Esophagus squamous epithelium (tissue), 5 donors: ENCODE measurements at places on chromosomes 11 and 22.
A peak's percentile ranks its signal among the peaks of the same experiment; 100 is the strongest.

DNA sequence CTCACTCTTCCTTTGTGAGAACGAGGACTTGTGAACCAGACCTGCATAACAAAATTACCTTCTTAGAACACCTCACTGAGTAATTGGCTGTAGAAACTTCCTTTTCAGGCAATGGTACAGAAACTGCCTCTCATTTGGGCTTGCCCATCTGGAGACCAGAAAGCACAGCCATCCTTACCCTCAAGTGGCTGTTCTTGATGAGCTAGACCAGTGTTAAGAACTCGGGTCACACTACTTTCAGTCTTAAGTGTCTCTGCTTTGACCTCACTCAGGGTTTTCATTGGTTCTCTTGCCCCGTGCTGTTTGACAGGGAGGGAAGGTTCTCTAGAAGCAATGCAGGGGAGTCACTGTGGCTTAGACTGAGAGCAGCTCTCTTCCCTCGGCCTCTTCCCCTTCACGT lies 29.3 kb downstream of the NAT10 start:
- H3K4me1 ChIP-seq: no peaks in the 10 kb centered on the region
- H3K36me3 ChIP-seq: peaks cover 18% of the 10 kb centered on the region
- no peaks in the 10 kb centered on the region for H3K27me3 ChIP-seq
- H3K27ac ChIP-seq: no peak overlapping the region
- DNase-seq: no peak
- no peak overlapping the region for H3K4me3 ChIP-seq

- H3K27ac ChIP-seq: peak overlapping the region; percentile 68
- H3K27me3 ChIP-seq: no peaks in the 10 kb centered on the region
- H3K4me3 ChIP-seq: peak overlapping the region; percentile 67
- H3K4me1 ChIP-seq: peaks cover 37% of the 10 kb centered on the region
Measured at GRCh38 chr22:40176921-40177737, 596 bp upstream of the TNRC6B start.

DNA sequence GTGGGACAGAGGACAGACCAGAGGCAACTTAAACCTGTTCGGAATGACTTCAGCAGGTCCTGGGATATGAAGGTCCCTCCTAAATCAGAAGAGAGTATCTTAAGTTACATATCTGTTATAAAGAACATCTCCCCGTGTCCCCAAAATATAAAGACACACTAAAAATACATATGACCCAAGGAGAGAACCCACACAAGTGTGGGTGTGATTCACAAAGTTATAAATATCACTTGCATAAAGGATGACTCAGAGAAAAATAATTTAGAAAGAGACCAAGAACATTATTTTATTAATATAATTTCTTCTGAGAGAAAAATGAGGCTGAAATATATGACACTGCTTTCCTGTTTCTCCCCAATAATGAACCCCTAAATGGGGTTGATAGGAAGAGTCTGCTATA lies 14.2 kb downstream of the OR5B21 start:
- no peaks in the 10 kb centered on the region for H3K27me3 ChIP-seq
- no peaks in the 10 kb centered on the region for H3K36me3 ChIP-seq
- no peak overlapping the region for H3K27ac ChIP-seq

DNA sequence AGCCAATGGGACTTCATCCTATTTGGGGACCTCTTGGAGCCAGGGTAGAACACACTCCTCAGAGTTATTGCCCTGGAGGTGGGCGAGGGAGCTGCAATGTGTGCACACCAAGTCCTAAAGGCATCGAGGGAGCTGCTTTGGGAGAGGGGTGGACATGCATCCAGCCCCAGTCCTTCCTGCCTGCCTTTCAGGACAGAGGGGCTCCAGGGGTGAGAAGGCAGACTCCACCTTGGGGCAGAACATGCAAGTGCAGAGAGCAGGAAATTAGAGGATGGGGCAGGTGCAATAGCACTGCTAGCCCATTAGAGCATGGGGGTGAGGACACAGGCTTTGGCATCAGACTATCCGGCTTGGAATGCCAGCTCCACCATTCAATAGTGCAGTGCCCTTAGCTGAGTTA lies 288.5 kb downstream of the OPCML start:
- no peaks in the 10 kb centered on the region for H3K27me3 ChIP-seq
- no peaks in the 10 kb centered on the region for H3K36me3 ChIP-seq
- H3K4me3 ChIP-seq: no peak overlapping the region
- no peaks in the 10 kb centered on the region for H3K4me1 ChIP-seq

DNA sequence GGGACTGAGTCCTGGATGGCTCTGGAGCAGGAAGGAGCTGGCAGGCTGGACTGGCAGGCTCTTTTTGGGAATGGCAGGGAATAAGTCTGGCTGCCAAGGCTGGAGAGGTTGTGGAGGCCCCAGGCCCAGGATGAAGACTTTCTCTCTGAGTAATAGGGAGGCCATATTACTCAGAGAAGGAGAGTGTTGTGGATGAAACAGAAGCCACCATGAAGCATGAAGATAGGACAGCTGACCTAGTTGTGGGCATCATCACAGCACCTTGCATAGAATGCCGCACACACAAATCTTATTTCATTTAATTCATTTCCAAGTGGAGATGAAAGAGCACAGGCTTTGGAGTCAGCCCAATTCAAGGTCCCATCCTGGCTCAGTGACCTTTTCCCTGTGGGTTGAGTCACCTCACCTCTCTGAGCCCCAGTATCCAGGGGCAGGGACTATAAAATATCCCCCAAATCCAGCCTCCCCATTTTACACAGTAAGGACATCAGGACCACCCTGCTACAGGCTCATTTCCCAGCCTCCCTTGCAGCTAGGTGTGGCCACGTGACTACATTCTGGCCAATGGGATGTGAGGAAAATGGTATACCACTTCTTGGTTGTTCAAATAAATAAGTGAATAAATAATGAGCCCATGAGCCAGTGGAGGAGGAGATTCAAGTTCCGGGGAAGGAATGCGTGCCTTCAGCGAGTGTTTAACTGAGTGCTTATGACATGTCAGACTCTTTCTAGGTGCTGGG lies 9.4 kb downstream of the CYTH4 start:
- H3K4me1 ChIP-seq: no peaks in the 10 kb centered on the region
- no peak overlapping the region for H3K4me3 ChIP-seq
- no peak overlapping the region for H3K27ac ChIP-seq
- no peak for DNase-seq
- no peaks in the 10 kb centered on the region for H3K36me3 ChIP-seq

DNA sequence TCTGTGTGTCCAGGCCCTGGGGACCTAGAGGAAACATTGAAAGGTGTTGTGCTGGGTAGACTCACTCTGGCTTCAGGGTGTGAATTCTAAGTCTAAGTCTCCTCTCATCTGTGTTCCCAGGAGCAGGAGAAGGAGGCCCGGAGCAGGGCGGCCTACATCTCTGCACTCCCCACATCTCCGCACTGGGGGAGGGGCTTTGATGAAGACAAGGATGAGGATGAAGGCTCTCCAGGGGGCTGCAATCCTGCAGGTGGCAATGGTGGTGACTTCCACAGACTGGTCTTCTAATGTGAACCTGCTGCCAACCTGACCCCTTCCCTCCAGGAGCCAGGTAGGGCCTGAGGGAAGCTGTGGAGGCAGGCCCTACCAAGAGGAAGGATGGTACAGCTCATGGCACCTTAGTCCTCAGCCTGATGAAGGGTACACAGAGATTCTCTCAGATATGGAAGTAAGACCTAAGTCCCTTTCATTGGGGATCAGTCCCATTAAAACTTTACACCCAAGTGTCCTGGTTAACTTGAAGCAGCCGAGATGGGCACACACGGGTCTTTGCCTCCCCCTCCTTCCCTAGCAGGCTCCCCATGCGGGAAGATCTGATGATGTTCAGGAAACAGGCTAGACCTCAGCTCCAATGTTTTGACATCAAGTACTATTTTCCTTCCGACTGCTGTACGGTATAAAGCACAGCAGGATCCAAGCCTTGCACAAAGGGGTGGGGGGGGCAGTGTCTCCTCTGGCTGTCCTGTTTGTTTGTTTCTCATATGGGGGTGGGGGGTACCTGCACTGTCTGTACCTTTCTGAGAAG lies 25.0 kb downstream of the USP35 start:
- H3K27ac ChIP-seq: no peak overlapping the region
- H3K36me3 ChIP-seq: peaks cover 84% of the 10 kb centered on the region
- H3K4me1 ChIP-seq: no peaks in the 10 kb centered on the region
- no peak overlapping the region for H3K4me3 ChIP-seq
- H3K27me3 ChIP-seq: no peaks in the 10 kb centered on the region
- DNase-seq: no peak

- H3K27ac ChIP-seq: no peak overlapping the region
- no peaks in the 10 kb centered on the region for H3K27me3 ChIP-seq
- H3K4me1 ChIP-seq: peaks cover 4% of the 10 kb centered on the region
Measured at GRCh38 chr11:73348838-73349237, 27.4 kb upstream of the RELT start.

- DNase-seq: no peak
- H3K27me3 ChIP-seq: peaks cover 91% of the 10 kb centered on the region
- H3K4me1 ChIP-seq: peaks cover 9% of the 10 kb centered on the region
- no peak overlapping the region for H3K4me3 ChIP-seq
- no peaks in the 10 kb centered on the region for H3K36me3 ChIP-seq
Measured at GRCh38 chr22:50060441-50061140, 2.5 kb upstream of the TTLL8 start.

DNA sequence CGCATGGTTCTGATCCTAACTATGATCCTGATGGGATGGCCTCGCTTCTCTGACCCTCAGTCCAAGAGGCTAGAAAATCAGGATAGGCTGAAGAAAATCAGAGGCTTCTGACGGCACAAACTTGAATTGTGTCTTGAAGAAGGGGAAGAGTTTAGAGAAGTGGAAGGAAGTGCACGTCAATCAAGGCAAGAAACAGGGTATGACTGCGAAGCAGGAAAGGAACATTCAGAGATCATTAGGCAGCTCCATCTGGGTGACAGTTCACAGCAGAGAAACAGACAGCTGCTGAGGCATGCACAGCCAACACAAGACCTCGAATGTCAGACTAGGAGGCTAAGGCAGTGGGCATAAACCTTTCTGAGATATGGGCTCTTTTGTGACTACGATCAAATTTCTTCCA lies 29.3 kb downstream of the CLPB start:
- H3K36me3 ChIP-seq: no peaks in the 10 kb centered on the region
- H3K27me3 ChIP-seq: no peaks in the 10 kb centered on the region
- H3K4me3 ChIP-seq: no peak overlapping the region

GRCh38 chr11:114166362-114166761 lies 106.9 kb downstream of the ZBTB16 start:
- no peak overlapping the region for H3K4me3 ChIP-seq
- H3K27ac ChIP-seq: peak overlapping the region; percentile 98
- H3K36me3 ChIP-seq: no peaks in the 10 kb centered on the region
- H3K4me1 ChIP-seq: peaks cover 92% of the 10 kb centered on the region

- no peaks in the 10 kb centered on the region for H3K36me3 ChIP-seq
- no peak for DNase-seq
- H3K4me3 ChIP-seq: no peak overlapping the region
- no peaks in the 10 kb centered on the region for H3K27me3 ChIP-seq
Measured at GRCh38 chr22:44492036-44492405, 6.0 kb downstream of the RTL6 start.

DNA sequence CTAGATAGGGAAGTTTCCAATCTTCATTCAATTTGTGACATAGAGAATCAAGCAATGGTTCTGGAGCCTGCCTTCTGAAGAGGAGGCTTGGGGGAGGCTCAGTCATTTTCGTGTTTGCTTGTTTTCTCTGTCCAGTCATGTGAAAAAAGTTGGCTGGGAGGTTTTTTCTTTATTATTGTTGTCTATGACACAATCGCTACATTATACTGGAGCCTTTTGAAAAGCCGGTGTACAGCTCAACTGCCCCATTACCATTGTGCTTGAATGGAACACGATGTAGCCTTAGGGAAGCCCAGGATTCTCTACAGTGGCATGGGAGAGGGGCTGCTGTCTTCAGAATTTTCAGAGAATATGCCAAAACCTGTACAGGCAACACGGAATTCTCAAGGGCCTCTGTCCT lies 57.9 kb upstream of the NCAM1 start:
- no peaks in the 10 kb centered on the region for H3K27me3 ChIP-seq
- no peaks in the 10 kb centered on the region for H3K36me3 ChIP-seq
- H3K4me1 ChIP-seq: no peaks in the 10 kb centered on the region
- H3K4me3 ChIP-seq: no peak overlapping the region
- H3K27ac ChIP-seq: no peak overlapping the region

DNA sequence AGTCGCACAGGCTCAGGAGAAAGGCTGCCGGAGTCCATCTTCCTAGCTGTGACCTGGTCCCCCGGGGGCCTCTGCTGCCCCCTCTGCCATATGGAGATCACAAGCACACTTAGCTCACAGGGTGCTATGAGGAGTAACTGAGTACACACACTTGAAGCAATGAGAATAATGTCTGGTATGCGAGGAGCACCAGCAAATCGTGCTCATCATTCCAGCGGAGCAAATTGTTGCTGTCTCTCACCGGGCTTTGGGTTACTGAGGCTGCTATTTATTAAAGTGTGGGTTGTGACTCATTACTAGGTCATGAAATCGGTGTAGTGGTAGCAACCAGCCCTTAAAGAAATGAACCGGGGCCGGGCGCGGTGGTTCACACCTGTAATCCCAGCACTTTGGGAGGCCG lies 48.1 kb upstream of the EIF3D start:
- no peaks in the 10 kb centered on the region for H3K36me3 ChIP-seq
- no peak overlapping the region for H3K4me3 ChIP-seq
- H3K27ac ChIP-seq: no peak overlapping the region
- peaks cover 65% of the 10 kb centered on the region for H3K27me3 ChIP-seq

DNA sequence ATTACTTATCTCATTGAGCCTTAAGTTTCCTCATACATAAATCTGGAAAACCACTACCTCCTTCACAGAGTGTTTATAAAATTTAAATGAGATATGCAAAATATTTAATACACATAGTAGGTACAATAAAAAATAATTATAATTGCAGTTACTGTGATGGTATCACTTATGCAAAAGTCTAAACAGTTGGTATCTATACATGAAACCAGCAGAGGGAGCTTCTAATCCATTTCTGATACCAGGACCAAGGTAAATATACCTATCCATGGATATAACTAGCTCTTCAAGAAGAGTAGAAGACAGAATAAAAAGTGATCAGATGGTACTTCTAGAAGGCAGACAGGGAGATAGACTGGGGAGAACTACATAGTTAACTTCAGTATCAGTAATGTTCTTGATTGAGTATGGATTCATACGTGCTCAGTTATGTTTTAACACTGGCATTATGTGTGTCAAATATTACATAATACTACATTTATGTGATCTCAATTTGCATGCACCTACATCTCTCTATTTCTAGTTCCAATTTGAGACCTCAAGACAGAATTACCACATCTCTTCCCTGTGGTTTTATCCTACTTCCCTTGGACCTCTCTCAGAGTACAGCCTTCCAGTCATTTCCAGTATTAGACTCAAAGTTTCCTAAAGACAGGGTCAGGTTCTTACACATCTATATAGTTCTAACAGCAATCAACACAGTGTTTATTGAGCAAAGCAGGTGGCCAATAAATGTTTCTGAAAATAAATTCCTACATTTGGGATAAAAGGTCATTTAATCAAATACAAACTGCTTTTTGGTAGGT lies 13.7 kb upstream of the TSG101 start:
- DNase-seq: no peak
- no peak overlapping the region for H3K4me3 ChIP-seq
- H3K36me3 ChIP-seq: peaks cover 5% of the 10 kb centered on the region
- no peak overlapping the region for H3K27ac ChIP-seq
- H3K27me3 ChIP-seq: no peaks in the 10 kb centered on the region
- H3K4me1 ChIP-seq: no peaks in the 10 kb centered on the region
